Nephron progenitor cell (in vitro differentiated cells): ENCODE measurements at places on chromosomes 16 and 17.

- no peak for DNase-seq
Observed at GRCh38 chr16:64150193-64150592, 971.7 kb downstream of the CDH11 start.

- DNase-seq, result no peak
Observed at GRCh38 chr16:66508248-66508913, 41.5 kb downstream of the TK2 start.

DNA sequence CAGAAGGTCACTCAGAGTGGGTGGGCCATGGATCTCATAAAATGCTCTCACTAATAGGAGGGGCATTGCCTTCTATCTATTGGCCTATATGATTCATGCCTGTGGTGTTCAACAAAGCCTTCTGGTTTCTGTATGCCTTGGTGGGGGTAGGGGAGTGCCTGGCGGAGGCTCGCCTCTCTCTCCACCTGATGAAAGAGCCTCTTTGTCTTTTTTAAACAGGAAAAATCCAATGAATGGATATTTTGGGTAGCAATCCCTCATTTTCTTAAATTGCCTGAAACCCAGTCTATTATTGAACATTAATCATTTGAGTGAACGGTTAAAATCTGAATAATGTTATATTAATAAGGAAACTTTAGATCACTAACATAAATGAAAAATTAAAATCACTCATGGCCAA lies 90.6 kb downstream of the TOX3 start:
- DNase-seq, result no peak

DNA sequence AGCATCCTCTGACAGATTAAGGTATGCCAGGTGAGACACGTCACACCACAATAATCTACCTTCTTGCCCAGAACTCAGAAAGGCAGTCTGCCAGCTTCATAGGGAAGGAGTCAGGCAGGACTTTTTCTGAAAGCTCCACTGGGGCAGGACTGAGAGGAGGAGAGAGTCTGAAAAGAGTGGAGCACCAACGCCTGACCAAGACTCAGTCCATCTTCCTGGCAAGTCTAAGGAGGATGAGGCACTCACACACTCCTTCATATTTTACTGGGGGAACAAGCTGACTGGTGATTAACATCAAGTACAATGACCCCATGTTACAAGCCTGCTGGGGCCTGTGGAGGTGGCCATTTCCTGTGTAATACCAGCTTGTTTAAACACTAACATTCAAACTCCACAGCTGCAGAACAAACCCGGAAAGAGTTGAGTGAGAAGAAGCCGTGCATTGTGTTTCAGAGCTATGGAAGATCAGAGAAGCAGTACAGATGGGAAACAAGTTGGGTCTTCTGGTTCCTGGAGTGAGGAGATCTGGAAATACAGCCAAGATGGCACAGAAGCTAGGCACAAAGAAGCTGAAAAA lies 122.4 kb downstream of the HIC1 start:
- DNase-seq, result no peak

- no peak for DNase-seq
Observed at GRCh38 chr16:57507136-57508034, 21.1 kb upstream of the DOK4 start.
